ENCODE measurements at places on chromosomes 2 and 18.

GRCh38 chr2:11071211-11071610 lies 84.1 kb upstream of the SLC66A3 start:
- no peak for DNase-seq

GRCh38 chr18:48076461-48076860 lies 146.0 kb upstream of the SMAD2 start:
- no peak for DNase-seq

DNA sequence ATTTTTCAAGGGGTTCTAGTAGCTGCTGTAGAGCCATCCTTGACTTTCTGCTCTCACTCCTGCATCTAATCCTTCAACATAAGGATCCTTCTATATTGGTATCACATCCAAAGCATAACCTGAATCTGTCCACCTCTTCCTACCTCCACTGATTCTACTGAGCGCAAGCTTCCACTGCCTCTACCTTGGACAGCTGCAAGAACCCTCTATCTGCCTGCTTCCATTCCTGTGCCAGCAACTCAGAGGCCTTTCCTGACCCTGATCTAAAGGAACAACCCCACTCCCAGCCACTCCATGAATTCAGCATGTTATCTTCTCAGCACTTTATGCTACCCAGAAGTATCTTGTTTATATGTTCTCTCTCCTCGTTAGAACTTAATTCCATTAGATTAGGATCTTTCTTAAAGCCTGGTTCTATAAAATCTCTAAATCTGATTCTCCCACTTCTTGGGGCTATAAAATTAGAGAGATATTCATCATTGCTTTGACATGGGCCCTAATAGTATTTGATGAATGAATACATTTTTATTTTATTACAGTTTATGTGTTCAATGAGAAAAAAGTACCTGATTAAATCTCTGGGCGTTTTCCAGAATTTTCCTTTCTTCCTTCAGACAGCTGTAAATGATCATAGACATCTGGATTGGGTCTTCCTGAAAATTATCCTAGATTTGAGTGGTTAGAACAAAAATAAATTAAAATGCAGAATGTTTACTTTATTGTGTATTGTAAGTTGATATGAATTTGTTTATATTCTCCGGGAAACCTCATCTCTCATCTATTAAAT lies 6.8 kb downstream of the STAT1 start:
- no peak for DNase-seq

- no peak for DNase-seq
These were observed 948.0 kb downstream of the DSC3 start for GRCh38 chr18:30094556-30094955.

- no peak for DNase-seq
These were observed 93.7 kb upstream of the THUMPD2 start for GRCh38 chr2:39872748-39873147.

- DNase-seq, result no peak
These were observed 130.2 kb upstream of the DLX2 start for GRCh38 chr2:172232708-172233396.

DNA sequence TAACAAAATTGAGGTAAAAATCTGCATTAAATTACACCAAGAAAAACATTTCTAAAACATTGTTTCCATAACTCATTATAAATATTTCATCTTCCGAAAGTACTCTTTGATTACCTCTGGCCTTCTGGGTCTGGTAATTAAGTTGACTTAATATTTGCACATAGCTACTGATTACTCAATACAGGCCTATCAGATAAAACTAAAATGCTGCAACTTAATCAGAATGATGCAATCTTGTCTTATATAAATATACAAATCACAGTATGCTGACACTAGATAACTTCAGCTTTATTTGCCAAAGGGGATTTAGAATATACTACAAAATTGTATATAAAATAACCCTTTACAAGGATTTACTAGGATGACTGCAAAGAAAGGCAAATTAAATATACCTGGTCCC lies 49.3 kb downstream of the SLC35F5 start:
- DNase-seq, result no peak

GRCh38 chr2:29130295-29130694 lies 15.1 kb downstream of the CLIP4 start:
- DNase-seq, result peak; percentile 84

DNA sequence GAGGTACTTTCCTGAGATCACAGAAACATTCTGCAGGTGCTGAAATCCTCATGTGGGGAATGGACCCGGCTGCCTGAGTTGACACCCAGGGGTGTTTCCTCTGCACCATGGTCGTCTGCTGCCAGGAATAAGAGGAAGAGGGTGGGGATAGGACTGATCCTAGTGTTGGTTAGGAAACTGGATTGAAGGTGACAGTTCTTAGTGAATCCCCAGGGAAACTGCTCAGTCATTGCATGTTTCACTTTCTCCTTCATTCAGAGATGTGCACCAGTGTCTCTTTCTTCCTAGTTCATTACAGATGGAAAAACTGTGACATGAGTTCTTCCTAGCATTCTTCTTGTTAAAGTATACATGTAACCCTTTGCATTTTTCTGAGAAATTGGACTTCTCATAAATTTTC lies 294.3 kb downstream of the PTGR3 start:
- DNase-seq, result no peak

- DNase-seq, result no peak
These were observed 132.6 kb downstream of the MAP4K4 start for GRCh38 chr2:101830146-101830545.

- DNase-seq, result no peak
These were observed 598 bp upstream of the SNRNP200 start for GRCh38 chr2:96305979-96306308.

DNA sequence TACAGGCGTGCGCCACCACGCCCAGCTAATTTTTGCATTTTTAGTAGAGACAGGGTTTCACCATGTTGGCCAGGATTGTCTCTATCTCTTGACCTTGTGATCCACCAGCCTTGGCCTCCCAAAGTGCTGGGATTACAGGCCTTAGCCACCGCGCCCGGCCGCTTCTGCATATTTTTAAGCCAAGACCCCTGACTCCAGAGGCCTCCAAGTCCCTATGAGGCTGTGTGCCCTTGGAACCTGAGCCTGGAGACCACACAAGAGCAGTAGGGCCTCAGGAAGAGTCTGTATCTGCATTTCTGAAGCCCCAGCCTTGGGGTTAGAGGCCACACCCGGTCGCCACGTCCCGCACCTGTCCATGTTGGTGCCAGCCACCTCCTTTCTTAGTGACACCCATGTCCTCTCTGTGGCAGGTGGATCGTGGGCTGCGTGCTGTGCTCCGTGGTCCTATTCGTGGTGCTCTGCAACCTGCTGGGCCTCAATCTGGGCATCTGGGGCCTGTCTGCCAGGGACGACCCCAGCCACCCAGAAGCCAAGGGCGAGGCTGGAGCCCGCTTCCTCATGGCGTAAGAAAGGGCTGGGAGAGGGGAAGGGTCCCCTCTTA lies 5.3 kb downstream of the PROM2 start:
- DNase-seq, result no peak

DNA sequence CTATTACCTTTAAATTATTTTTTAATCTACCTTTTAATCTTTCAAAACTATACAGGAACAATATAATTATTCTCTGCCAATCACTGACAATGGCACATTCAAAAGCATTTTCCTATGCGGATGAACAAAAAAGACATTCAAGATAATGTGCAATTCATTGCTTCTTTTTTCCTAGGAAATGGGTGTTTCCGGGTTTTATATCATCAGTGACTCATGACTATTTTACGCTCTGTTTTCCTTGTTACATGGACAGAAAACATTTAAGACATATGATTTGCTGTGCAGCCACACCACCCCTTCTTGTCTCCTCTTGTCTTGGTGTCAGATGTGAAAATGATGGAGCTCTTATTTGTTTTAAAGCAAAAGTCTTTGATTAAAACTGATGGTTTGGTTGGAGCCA lies 184.7 kb upstream of the LINC00305 start:
- no peak for DNase-seq

DNA sequence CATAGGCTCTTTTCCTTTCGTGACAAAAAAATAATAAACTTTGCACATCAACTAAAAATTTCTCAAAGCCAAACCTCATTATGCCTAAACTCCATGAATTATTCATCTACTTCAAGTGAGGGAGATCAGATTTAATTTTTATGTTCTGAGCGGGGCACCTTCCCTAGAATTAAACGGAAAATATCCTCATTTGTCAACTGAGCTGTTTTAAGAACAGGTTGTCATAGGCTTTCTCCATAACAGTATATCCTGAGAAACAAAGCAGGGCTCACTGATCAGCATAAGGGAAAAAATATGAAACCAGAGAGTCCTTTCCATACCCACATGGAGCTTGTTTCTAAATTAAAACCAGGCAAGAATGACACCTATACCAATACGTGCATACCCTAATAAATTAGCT lies 131.5 kb upstream of the CHAC2 start:
- DNase-seq, result no peak

DNA sequence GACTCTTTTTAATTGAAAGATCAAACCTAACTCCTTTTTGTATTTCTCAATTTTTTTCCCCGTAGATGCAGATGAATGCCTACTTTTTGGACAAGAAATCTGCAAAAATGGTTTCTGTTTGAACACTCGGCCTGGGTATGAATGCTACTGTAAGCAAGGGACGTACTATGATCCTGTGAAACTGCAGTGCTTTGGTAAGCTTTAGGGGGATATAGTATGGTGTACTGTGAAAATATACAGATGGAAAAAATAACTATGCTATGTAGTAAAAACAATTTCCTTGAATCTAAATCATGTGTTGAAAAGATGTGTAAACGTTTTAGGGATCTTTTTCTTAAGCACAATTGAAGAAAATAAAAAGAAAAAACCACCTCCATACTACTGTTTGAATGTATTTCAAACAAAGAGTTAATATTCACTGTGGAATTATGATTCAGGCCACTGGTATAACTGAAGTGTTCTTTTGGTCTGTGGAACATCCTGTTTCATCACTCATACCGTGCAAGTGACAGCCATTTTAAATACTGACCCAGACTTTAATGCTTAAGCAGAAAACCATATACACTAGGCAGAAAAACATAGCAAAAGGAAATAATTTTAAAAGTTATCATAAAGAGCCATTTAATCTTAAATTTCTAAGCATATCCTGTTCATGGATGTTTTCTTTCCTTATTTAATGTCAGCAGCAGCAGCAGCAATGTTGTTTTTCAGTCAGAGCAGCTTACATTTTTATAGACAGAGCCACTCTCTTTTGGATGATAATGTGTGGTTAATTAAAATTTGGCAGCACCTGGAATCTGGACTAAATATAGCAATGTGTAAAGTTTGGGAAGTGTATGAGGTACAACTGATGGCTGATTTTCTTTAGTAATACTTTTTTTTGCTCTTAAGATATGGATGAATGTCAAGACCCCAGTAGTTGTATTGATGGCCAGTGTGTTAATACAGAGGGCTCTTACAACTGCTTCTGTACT lies 112.8 kb upstream of the RASGRP3 start:
- DNase-seq, result no peak

DNA sequence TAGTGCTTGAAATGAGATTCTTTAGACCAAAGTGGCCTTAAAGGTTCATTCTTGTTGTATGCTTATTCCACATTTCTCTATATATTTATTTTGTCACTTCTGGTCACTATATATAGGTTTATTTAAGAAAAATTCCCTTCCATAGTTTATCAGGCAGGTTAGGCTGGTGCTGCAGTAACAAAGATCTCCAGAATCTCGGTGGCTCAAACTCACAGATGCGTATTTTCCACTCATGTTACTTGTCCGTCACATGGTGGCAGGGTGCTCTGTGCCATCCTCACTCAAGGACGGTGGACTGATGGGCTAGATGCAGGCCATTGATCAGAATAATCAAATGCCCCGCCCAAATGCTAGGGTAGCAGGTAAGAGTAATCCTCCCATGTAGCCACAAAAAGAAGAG lies 19.8 kb downstream of the SPTBN1 start:
- no peak for DNase-seq

- no peak for DNase-seq
These were observed 231.5 kb upstream of the TCF4 start for GRCh38 chr18:55819448-55819847.

DNA sequence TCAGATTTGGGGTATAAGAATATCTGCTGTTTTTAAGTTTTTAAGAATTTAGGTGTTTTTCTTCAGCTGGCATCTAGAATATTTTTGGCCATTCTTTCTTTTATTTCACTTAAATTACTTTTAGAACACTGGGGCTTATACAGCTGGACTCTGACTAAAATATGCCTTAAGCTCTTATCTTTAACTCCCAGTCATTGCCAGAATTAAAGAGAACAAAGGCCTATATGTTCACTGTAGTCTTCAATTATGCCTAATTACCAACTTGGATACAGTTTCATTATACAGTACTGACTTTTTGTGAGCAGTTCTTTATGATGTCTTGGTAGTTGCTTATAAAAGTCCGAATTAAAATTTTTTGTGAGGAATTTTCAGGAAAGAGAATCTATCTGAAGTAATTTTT lies 192.8 kb downstream of the ZNF407 start:
- no peak for DNase-seq

DNA sequence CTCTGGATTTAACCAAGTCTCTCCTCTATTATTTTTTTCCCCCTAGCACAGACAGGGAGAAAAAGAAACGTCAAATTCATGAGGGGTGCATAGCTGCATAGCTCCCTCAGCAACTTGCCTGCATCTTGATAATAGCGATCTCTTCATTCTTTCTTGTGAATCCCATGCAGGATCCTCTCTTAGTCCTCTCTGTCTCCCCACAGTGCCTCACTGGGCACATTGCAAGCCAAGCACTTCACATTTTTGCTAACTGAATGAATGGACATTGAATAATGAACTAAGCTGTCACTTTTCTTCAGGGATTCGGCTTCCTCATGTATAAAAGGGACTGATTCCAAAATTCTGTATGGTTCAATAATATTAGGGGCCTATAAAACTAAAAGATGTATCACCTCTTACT lies 2.9 kb upstream of the EPB41L3 start:
- DNase-seq, result no peak

DNA sequence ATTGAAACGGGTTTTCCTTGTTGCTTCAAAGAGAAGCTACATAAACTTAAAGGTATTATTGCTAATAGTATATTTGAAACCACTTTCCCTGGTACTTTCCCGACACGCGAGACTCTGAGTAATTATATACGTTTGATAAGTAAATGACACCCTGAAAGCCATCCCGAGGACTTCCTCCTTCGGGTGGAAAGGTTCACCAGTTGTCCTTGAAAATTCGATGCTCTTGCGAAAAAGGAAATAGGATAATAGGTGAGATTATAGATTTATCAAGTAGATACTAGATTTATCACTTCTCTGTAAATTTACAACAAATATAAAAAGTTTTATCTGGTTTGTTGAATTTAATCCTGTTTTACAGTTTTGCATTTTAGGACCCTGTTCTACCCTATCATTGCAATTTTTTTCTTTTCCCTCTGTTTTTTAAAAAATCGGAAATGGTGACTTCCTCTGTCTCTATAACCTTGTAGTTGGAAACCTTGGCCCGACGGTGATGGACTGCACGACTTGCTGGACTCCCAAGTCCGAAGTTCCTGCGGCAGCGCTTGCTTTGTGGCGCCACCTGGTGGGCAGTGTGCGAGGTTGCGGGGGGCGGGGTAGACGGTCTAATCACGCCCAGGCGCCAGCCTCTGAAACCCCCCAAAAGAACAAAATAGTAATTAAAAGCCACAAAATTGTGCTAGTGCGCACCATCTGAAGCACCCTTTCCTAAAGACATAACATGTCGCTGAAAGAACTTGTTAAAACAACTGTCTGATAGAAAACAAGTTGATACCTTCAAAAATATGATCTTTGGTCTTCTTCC lies 972 bp upstream of the DLX2 start:
- DNase-seq, result peak; percentile 60

Data from activated CD4-positive, alpha-beta T cell treated with anti-CD3 and anti-CD28 coated beads, Interleukin-2, Interleukin-4, amounts not matched to agents 100 ng/mL and 50 ng/mL, durations not matched to agents 16 hours and 8 hours (primary cell).